H9 (cell line): ENCODE measurements at places on chromosomes 6 and 20. TPM values are rescaled to one million over a fixed set of nuclear protein-coding genes. Genes with fewer than 3 reads are reported as not detected.

GRCh38 chr6:74941424-74941823 is 264.4 kb downstream of the COL12A1 start:
- no peak for DNase-seq
- no peak overlapping the region for H3K27ac ChIP-seq
- no peaks in the 10 kb centered on the region for H3K36me3 ChIP-seq
- H3K4me3 ChIP-seq = no peak overlapping the region
- no peaks in the 10 kb centered on the region for H3K4me1 ChIP-seq

- peaks cover 24% of the 10 kb centered on the region for H3K36me3 ChIP-seq
- H3K27ac ChIP-seq = peak within 1 kb of the TSS; percentile 95
- H3K4me3 ChIP-seq = peak within 1 kb of the TSS; percentile 87
Measured at GRCh38 chr6:107114926-107115694, at the start of gene BEND3. Gene BEND3 (minus strand): TSS chr6:107115515. CDS start chr6:107099285, 16,230 bp downstream.

ABHD16B gene
- not detected in 2 replicates for total RNA-seq

GRCh38 chr20:37439223-37439933 is 81.7 kb upstream of the NNAT start:
- no peaks in the 10 kb centered on the region for H3K27me3 ChIP-seq
- DNase-seq = no peak
- no peak overlapping the region for H3K4me3 ChIP-seq
- no peak overlapping the region for H3K27ac ChIP-seq
- no peaks in the 10 kb centered on the region for H3K36me3 ChIP-seq
- no peaks in the 10 kb centered on the region; the same call in 1 of the 2 replicates for H3K4me1 ChIP-seq

ZNF512B gene
- 43.8 and 46.0 TPM in 2 replicates for total RNA-seq

- H3K36me3 ChIP-seq = no peaks in the 10 kb centered on the region
- H3K4me3 ChIP-seq = no peak overlapping the region
Measured at GRCh38 chr6:113352029-113352801, 504.9 kb upstream of the MARCKS start.
